Stimulated activated CD8-positive, alpha-beta memory T cell treated with anti-CD3 and anti-CD28 coated beads, Interleukin-15, amount 100 ng/mL, for 24 hours (primary cell): ENCODE measurements at places on chromosomes 7 and 10.

DNA sequence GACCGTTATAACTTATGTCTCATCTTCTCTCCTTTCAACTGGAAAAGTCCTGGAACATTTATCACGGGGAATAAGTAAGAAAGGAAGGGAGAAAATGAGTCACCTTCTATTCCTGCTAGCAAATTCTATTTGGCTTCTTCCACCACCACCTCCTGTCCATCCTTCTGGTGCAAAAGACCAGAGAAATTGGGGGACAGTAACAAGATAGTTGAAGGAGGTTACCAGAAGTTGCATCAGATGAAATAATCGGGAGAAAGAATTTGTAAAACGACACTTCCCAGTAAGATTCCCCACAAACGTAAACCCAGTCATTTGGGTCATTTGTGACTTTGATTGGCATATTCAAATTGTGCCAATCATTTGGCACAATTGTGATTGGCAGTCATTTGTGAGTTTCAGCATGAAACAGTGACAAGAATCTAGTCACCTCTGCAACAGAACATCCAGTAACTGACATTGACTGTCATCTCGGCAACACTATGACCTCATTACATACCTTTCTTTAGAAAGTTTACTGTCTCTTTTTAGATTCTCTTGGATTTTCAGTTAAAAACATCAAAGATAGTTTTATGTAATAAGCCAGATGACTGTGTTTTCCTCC, 51.3 kb upstream of the PIK3CG start:
- DNase-seq, result no peak

- DNase-seq, result no peak
These were observed 143.0 kb upstream of the BMPER start for GRCh38 chr7:33762151-33762910.

DNA sequence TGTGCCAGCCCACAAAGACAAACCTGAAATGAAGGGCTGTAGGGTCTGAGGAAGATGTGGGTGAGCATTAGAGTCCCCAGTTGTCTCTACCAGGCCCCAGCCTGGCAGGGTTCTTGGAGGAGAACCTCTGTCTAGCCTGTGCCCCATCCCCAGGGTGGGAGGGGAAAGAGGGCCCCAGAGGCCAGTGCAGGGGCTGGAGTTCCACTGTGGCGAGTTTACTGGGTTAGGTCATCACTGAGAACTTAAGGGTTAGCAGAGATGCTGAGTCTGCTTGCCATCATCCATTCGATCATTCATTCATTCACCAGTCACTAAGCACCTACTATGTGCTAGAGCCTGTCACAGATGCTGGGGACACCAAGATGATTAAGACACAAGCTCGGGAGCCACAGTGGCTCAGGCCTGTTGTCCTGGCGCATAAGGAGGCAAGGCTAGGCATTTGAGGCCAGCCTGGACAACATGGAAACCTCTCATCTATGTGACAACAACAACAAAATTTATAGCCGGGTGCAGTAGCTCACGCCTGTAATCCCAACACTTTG, 2.6 kb downstream of the ANKRD2 start:
- DNase-seq, result no peak

- no peak for DNase-seq
These were observed 135.2 kb downstream of the ADAM12 start for GRCh38 chr10:126252884-126253610.

DNA sequence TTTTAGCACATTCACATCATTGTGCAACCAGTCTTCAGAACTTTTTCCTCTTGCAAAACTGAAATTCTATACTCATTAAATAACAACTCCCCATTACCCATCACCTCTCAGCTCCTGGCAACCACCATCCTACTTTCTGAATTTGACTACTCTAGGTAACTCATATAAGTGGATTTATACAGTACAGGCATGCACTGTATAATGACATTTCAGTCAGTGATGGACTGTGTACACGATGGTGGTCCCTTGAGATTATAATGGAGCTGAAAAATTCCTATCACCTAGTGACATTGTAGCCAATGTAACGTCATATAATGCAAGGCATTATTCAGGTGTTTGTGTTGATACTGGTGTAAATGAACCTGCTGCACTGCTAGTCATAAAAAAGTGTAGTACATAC, 60.1 kb downstream of the BTRC start:
- DNase-seq, result no peak

- DNase-seq, result no peak
These were observed 21.6 kb downstream of the FZD1 start for GRCh38 chr7:91285696-91286355.

GRCh38 chr10:106436123-106436715, 728.3 kb downstream of the SORCS1 start:
- DNase-seq, result no peak

DNA sequence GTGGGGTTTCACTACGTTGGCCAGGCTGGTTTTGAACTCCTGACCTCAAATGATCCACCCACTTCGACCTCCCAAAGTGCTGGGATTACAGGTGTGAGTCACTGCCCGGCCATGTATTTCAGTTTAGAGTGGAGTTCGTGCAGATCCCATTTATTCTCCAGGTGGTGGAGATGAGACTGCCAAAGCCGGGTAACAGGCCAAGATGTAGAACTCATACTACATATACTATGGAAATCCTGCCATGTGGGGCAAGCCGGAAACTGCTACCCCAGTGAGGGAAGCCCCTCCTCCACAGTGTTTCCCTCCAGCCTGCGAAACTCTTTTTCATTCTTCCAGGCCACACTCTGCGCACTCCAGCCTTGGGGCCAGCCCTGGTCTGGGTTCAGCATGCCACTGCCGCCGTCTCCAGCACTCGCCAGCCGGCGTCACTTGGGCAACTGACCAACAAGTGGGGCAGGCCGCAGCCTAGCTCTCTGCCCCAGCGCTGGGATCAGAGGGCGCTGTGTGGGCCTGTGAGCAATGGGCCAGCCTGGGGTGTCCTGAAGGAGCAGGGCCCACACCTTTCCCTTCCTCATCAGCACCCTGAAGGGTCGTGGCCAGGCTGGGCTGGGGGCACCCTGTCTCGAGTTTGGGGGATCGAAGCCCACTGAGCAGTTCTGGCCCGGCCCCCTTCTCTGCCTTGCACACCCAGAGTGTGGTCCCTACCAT, 122.0 kb downstream of the TRRAP start:
- DNase-seq, result no peak

GRCh38 chr7:26965724-26966123, 101.3 kb upstream of the SKAP2 start:
- no peak for DNase-seq

DNA sequence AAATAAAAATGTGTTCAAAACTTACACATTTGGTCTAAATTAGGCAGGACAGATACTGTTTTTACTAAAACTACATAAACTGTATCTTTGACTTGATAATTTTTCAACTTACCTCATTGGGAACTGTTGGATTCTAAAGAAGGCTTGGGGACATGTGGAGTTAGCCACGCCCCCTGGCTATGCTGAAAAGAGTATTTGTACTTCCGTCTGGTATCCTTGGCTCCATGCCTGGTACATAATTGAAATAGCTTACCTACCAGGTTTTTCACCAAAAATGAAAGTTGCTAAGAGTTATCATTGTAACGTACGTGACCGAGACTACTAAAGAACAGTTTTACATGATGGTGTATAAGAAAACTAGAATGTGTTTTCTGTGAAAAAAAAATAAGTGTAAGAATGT, 604.8 kb upstream of the IGFBP3 start:
- DNase-seq, result no peak

DNA sequence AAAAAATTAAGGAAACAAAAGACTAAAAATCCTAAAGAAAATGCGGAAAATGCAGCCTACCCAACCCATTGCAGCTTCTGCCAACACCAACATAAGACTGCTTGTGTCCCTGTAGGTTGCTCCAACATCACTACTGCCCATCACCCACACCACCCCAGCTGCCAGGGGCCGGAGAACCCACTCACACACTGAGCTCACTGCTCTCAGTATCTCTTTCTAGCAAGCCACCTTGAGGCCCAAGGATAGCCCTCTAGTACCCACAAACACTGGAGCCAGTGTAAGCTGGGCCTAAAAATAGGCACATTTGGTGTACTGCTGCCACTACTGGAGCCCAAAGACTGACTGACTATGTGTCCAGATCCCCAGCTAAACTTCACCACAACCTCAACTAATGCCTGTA, 67.3 kb downstream of the MEST start:
- DNase-seq, result no peak

DNA sequence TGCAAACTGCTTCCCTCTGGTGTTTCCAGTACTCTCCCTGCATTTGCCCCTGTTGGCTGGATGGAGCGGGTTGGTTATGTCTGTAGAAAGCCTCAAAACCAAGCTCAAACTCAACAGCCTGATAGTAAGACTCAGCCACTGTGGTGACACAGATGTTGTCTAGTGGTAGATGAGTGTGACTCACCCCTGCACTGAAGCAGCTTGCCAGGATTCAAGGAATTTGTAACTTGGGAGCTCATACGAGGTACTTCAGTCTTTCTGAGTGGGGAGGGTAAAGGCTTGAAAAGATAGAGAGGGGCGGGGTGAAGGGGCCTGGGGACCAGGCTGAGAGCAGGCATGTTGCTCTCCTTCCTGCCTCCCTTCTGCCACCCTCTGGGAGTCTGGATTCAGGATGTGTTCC, 22.9 kb upstream of the AQP1 start:
- no peak for DNase-seq

DNA sequence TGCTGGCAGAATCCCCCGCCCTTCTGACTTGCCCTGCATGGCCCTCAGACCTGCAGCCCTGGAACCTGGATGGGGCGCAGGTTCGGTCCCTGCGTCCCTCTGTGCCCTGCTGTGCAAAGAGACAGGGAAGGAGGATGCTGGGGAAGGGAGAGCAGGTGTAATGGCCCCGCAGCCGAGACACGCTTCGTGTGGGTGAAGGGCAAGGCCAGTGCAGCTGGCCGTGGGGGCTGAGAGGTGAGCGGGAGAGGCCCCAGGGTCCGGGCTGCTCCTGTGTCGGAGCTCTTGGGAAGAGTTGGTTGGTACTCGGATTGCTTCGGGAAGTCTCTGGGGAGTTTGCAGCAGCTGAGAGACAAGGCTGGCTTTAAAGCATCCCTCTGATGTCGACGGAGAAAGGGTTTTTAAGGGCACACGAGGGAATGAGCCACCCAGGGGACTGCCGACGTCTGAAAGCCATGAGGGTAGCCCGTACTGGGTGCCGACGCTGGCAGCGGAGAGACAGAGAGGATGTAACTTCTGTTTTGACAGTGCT, 6.5 kb downstream of the ELFN1 start:
- no peak for DNase-seq

- no peak for DNase-seq
These were observed 1077.3 kb downstream of the KCNMA1 start for GRCh38 chr10:76560338-76560737.

- DNase-seq, result no peak
These were observed 10.7 kb upstream of the HOXA13 start for GRCh38 chr7:27210441-27211083.

GRCh38 chr10:5292196-5292735, 72.5 kb upstream of the UCN3 start:
- no peak for DNase-seq

GRCh38 chr10:60144099-60144498, 237.7 kb upstream of the CCDC6 start:
- no peak for DNase-seq

DNA sequence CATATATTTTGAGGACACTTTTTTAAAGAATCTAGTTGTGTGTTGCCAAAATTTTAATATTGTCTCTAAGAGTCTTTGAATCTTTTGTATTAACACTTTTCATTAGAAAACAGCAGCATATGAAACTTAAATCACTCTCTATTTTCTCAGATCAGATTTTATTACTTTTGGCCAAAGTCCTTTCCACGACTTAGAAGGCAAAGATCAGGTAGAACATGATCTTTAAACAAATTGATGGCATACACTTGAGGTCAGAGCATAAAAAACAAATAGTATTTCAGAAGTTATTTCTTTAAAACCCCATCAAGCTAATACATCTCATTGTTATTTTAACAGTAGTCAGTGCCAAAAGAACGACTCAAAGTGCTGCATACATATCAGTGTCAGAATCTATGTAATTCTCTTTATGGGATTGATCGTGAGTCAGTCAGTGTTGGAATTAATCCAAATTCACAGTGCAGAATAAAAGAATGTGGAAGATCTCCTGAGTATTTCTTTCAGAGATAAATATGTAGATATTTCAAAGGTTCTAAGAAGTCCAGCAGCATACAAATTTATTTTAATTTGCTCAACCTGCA, 9.6 kb upstream of the AGMO start:
- no peak for DNase-seq

DNA sequence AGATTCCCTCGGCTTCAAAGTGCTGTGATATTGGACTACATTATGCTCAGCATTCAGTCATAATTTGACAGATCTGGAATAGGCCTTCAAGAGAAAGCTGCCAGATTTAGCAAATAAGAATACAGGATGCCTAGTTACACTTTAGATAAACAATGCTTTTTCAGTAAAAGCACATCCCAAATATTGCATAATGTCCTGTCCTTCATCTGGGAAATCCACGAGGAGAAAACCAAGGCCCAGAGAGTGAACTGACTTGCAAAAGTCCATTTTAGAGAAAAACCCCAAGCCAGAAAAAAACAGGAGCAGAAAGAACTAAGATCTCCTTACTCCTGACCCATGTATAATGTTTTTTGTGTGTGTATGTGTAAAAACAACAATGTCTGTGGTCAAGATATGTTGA, 12.0 kb upstream of the BLNK start:
- DNase-seq, result no peak

- DNase-seq, result no peak
These were observed 55.7 kb upstream of the TMEM229A start for GRCh38 chr7:124088590-124088989.

GRCh38 chr7:158743219-158743618, 38.6 kb upstream of the NCAPG2 start:
- DNase-seq, result no peak

DNA sequence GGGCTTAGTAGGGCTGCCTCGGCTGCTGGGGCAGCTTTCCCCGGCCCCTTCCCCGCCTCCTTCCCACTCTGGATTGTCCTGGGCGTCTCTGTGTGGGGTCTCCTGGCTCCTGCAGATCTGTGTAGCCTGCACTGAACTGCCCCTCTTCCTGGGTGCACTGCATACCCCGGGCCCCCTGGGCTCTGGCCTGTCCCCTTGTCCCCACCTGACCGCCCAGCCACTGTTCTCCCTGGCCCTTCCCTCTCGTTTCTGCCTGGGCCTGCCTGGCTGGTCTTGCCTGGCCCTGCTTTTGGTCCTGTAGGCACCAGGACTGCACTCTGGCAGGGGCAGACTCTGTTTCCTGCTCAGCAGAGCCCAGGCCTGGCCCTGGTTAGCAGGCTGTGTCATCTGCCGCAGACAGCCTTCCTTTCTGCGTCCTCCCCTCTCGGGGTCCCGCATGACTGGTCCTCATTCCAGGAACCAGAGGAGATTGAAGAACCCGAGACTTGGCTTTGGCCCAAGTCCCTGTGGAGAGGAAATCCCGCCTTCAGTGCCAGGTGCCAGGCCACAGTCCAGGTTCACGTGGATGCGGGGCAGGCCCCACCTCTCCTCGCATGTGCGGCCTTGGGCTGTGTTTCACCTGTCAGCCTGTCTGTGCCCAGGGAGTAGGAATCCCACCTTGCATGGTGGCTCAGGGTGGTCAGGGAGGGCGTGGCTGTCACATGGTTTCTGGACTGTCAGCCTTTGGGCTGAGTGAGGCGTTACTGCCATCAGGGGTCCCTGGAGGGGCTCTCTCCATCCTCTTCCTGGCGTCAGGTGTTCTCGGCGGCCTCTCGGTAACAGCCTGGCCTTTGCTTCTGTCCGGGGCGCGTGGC, 9.2 kb downstream of the INPP5A start:
- no peak for DNase-seq

GRCh38 chr10:44619521-44619920, 234.6 kb upstream of the CXCL12 start:
- no peak for DNase-seq

- no peak for DNase-seq
These were observed 11.2 kb upstream of the PRTFDC1 start for GRCh38 chr10:24963521-24964041.
